Anterior cingulate cortex (tissue), 58 donors: ENCODE measurements at places on chromosomes 11 and 22.

- DNase-seq: no peak
These were observed 328 bp downstream of the CHEK2 start for GRCh38 chr22:28741200-28741784.

- no peak for DNase-seq
These were observed 7.4 kb downstream of the BMAL1 start for GRCh38 chr11:13284776-13285588.

GRCh38 chr22:36303874-36304273 lies 50.9 kb downstream of the APOL1 start:
- no peak for DNase-seq

- no peak for DNase-seq
These were observed 15.7 kb downstream of the CRTAM start for GRCh38 chr11:122853971-122854446.

DNA sequence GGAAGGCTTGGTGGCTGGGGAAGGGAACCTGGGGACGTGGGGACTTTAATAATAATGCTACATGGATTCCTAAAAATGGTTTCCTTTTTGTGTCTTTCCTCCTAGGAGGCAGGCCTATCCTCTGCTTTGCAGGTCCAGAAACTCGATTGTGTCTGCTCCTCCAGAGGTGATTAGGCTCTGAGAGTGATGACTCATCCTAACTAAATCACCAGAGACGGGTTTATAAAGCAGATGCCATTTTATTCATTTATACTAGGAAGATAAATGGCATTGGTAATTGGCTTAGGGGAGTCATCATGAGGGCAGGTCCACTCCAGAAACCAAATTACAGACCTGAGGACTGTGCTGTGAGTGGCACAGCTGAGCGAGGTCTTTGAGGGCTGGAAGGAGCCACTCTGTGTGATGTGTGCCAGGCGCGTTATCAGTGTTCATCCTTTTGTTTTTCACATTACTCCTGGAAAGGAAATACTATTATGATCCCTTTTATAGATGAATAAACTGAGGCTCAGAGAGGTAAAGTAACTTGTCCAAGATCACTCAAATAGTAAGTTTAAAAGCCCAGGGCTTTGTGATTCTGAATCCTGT lies 7.1 kb downstream of the NLRX1 start:
- no peak for DNase-seq

DNA sequence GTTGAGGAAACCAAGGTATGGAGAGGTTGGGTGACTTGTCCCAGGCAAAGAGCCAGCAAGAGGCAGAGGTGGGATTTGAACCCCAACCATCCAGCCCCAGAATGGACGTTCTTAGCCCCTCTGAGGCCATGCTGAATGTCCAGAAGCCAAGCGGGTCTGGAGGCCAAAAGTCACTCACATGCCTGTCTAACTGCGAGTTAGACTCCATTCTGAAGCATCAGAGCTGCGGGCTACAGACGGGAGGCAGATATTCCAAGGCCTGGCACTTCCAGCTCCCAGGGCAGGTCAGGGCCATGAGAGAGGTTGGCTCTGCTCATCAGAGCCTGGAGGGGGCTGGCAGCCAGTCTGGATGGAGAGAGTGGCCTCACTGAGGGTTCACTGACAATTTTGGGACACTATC lies 616.5 kb downstream of the BRD1 start:
- no peak for DNase-seq
